Effector memory CD8-positive, alpha-beta T cell (primary cell): ENCODE measurements at places on chromosomes 4 and X.

DNA sequence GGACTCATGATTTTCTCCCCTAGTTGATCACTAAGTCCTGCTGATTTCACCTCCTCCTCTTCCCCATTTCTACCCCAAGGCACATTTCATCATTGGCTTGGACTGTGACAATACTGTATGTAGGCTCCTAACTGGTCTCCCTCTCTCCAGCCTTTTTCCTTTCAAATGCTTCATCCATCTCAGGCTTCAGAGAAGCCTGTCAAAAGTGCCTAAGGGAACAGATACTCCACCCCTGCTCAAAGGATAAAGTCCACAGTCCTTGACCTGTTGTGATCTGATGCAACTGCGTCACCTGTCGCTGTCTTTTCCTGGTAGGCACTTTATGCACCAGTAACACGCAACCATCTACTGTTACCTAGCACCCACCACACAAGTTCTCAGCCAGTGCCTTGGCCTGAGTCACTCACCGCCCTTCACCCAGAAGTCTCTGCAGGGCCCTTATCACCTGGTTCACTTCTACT is 12.8 kb downstream of the SCARB2 start:
- DNase-seq = no peak

DNA sequence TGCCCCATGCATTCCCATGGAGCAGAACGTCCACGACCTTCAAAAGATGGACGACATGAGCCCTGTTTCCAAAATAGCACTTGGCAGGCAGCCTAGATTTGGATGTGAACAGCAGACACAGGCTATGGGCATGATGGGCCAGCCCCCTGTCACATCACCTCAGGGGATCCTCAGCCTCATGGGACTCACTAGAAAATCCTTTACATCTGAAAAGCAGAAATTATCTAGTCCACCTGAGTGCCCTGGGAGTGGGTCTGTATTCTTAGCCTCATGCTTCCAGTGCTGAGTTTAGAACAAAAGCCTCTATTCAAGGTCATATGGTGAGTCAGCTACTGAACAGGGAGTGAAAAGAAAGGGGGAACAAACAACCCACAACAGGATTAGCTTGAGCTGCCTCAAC is 35.8 kb downstream of the GRIA3 start:
- no peak for DNase-seq

- no peak for DNase-seq
These were observed 1365.2 kb downstream of the STIM2 start for GRCh38 chr4:28225689-28226353.

- DNase-seq = no peak
These were observed 46.9 kb downstream of the KIF4A start for GRCh38 chrX:70336767-70337166.

GRCh38 chrX:67601771-67602170 is 58.0 kb downstream of the AR start:
- DNase-seq = no peak

GRCh38 chr4:892780-893179 is 39.3 kb downstream of the GAK start:
- no peak for DNase-seq

DNA sequence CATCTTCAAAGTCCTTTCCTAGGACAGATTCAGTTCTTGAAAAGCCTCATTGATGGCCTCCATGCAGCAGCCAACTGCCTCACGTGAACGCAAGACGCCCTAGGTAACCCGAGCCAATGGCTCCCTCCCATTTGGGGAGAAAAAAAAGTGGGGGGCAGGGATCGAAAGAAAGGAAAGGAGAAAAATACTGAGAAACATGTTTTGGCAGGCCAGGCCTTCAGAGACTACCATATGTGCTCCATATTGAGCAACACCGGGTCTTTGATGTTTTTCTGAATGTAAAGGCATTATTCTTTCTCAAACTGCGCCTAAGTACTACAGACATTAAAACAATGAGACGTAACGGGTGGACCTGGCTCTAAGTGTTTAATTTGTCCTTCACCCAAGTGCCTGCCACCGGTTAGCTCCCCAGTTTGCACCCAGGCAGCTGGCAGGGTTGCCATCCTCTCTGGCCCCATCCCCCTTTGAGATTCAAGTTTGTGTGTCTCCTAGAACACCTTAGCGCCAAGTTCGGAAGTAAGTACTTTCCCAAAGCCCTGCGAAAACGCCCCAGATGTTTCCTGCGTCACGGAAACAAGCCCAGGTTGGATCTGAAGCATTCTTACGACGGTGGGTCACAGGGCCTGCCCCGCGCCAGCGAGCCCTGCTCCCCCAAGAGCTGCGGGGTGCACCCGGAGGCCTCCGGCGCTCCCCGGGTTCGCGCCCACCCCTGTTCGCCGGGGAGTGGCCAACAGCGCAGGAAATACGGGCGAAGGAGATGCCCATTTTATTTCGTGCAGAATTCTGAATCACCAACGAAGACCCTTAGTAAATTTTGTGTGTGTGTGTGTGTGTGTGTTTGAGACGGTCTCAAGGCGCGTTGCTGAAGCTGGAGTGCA is 30.1 kb downstream of the HAND2 start:
- DNase-seq = no peak

GRCh38 chr4:150131581-150132228 is 53.5 kb downstream of the DCLK2 start:
- no peak for DNase-seq

DNA sequence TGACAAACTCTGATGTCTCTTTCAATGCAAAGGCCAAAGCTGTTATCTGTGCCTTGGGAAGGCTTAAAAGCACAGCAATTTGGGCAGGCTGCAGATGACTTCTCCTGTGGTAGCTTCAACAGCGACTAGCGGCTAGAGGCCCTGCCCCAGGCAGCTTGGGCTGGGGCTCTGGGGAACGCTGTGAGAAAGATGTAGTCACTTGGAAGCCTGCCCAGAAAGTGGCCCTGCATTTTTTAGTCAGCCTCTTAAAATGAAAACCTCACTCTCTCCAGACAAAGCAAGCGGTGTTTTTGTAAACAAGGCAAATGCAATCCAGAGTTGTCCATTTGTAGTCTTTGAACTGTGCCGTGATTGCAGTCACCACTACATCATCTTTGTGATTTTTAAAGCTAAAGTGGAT is 27.5 kb downstream of the PCYT1B start:
- no peak for DNase-seq
